Left renal cortex interstitium (tissue), 4 donors: ENCODE measurements at places on chromosomes 5 and 9. TPM values are rescaled to one million over a fixed set of nuclear protein-coding genes. Genes with fewer than 3 reads are reported as not detected.

GRCh38 chr5:68049053-68049713 is 166.4 kb upstream of the PIK3R1 start:
- DNase-seq = no peak

- DNase-seq = no peak
Measured at GRCh38 chr5:58764199-58764598, 181.3 kb downstream of the RAB3C start.

DNA sequence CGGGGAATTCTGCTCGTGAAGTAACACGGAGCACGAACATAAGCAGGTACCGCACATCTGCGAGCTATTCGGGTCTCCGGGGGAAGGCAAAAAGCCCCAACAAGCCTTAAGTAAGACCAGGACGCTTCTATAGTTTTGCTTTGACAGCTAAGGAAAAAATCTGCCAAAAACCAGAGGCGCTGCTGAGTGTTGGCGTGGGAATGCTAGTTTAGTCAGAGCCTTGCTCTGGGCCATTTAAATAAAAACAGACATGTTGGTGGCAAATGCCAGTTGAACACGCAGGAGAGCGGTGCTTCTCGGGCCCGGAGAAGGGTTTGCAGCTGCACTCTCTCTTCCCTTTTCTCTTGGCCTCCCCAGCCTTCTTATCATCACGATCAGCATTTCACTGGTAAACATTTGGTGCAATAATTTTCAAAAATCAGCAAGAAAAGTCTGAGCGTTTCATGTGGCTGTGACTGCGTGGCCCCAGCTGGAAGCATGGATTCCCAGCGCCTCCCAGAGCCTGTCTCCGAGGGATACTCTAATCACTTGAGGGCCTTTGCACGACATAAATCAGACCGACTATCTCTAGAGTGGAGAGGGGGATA is 6.4 kb upstream of the NOTCH1 start:
- DNase-seq = no peak

GRCh38 chr5:81397176-81397575 is 3.2 kb upstream of the ACOT12 start:
- no peak for DNase-seq

GRCh38 chr5:151612689-151613427 is 21.7 kb upstream of the FAT2 start:
- no peak for DNase-seq

GRCh38 chr9:80885894-80886293 is 803.5 kb downstream of the TLE1 start:
- DNase-seq = no peak

DNA sequence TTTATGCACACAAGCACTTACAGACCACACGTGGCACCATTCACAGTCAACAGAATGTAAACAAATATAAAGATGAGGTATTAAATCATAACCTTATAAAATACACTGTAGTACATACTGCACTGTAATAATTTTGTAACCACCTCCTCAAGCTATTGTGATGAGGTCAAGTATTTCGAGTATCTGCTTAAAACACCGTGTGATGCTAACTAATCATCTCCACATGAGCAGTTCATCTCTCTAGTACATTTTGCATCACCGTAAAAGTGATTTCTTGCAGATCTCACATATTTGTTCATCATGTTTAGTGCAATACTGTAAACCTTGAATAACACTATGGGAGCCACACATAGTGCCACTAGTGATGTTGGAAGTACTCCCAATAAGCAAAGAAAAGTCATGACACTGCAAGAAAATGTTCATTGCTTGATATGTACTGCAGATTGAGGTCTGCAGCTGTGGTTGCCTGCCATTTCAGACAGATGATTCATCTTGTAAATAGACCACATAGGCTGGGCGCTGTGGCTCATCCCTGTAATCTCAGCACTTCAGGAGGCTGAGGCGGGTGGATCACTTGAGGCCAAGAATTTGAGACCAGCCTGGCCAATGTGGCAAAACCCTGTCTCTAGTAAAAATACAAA is 44.3 kb downstream of the FOXB2 start:
- DNase-seq = no peak

GRCh38 chr5:87099968-87100367 is 167.7 kb upstream of the RASA1 start:
- no peak for DNase-seq

DNA sequence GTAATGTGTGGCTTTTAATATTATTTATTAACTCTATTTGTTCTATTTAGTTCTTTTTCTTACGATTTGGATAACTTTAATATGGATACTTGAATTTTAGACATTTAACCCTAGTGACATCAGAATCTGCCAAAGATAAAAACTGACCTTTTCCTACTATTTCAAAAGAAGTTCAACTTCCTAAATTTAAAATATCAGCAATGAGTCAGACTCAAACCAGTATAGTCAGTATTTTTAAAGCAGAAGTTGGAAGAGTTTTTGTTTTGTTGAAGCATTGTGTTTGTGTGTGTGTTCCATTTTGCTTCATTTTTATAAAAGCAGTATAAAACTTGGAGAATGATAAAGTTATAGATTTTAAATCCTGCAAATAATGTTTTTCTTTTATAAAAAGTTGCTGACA is 251.8 kb upstream of the RASA1 start:
- DNase-seq = no peak

GRCh38 chr9:92455217-92455616 is 27.1 kb downstream of the ASPN start:
- DNase-seq = no peak

DNA sequence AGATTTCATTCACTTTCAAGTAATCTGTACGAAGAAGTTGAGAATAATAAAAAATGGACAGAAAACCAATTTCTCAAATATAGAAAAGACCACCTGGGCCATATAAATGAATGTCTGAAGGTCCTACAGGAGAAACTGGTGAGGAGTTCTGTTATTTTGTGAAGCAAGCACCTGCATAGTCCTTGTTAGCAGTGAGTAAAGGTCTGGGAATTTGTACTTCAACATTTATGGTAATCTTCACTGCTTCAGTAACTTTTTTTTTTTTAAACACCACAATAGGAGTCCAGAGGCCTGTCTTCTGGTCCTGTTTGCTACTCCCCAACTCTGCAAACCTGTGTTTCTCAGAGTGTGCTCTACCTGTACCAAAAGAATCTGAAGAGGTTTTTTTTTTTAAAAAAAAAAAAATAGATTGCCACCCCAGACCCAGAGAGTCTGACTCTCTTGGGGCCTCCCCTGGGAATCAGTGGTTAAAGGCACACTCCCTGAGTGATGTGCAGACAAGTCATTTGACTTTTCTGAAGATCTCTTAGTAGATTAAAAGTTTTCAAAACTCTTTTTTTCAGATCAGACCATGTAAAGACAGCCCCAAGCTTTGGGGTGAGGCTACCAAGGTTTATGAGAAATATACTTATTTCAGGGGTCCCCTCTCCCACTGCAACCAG is 55.5 kb downstream of the FAM81B start:
- DNase-seq = no peak

DNA sequence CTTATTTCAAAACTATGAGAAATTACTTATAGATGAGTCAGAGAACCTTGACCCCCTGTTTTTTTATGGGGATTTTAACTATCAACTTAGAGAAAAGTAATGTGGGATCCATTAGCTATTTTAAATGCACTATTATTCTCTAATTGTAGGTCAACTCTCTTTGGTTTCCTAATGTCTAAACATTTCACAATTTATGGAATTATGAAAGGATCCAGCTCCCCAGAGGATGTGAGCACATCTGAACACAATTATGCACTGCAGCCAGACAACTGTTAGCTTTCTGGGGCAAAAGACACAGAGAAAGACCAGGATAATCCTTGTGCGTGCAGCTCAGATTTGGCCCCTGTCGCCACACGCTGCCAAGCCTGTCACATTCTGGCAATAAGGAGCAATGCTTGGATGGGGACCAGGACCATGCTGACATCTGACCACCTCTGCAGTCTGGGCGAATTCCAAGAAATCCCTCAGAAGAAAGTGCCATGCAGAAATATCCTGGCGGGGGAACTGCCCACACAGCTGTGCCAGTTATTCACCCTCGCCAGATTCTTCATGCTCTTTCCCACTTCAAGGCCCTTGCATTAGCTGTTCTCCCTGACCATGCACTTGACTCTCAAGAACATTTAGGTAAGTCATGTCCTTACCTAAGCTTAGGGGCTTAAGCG is 22.2 kb upstream of the CMBL start:
- no peak for DNase-seq

DNA sequence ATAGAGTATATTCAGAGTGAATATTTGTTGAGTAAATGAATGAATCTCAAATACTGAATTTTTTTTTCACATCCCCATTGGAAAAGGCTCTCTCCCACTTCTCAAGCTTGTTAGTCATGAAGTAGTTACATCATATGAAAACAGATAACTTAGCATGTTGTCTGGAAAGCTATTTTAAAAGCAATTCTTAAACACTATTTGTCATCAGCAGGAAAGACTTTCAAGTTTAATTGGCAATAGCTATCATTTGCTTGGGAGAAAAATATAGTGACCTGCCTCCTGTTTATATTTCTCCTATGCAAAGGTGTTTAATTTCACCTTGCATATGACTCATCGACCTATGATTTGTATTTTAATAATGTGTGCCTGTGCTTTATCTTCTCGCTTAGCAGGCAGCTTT is 499.8 kb upstream of the GRIA1 start:
- DNase-seq = no peak

DNA sequence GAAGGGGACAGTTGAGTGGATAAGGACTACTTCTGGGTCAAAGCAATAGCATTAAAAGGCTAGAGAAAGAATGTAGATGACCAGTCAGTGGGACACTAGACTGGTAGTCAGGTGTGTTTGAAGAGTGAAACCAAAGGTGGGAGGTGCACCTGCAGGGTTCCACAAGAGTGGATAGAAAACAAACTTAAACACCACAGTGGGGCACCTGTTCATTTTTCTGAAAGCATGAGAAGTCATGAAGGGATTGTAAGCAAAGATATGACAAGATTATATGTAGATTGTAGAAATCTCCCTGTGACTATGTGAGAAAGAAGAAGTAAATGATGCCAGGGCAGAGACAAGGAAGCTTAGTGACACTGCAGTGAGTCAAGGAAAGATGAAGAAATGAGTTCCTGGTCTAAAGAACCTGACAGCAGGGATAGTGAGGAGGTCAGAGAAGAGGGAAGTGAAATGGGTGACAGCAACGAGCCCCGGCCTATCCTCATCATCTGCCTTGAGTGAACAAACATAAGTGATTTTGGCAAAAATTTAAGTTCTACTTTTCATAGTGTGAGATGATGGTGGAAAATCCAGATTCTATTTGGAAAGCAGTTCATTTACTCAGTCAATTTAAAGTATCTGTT is 296.9 kb downstream of the TLE4 start:
- DNase-seq = no peak

GRCh38 chr5:2148312-2149194 is 265.8 kb upstream of the IRX4 start:
- no peak for DNase-seq

DNA sequence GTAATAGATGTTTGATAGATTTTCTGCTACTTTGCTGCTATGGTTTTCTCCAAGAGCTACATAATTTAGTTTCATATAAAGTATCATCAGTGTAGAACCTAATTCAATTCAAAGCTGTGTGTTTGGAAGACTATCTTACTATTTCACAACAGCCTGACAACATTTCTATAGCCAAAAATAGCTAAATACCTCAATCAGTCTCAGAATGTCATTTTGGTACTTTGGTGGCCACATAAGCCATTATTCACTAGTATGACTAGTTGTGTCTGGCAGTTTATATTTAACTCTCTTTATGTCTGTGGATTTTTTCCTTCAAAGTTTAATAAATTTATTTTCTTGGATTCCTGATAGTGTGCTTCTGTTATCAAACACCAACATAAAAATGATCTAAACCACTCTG is 35.1 kb upstream of the CCDC152 start:
- no peak for DNase-seq

DNA sequence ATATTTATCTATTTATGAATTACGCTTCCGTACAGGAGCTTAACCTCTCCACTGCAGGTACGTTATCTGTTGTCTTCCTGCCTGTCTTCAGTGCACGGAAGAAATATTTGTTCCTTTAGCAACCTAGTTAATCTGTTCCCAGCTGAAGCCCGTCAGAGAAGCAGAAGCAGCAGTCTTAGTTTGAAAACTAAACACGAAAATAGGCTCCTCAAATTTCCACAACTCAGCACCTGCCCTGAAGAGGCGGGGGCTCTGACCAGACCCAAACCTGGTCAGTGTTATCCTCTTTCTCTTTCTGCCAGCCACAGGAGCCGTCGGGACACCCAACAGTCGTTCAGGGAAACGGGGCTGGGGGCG is 462 bp downstream of the NUDCD2 start:
- DNase-seq = peak; percentile 43

GRCh38 chr9:30670805-30671562 is 1713.5 kb upstream of the ACO1 start:
- no peak for DNase-seq

GRCh38 chr9:123955637-123956036 is 25.7 kb upstream of the DENND1A start:
- no peak for DNase-seq

- DNase-seq = no peak
Measured at GRCh38 chr5:74476046-74476818, 164.3 kb downstream of the ENC1 start.

GRCh38 chr9:111148052-111149017 is 110.1 kb upstream of the LPAR1 start:
- no peak for DNase-seq

- DNase-seq = no peak
Measured at GRCh38 chr5:109041317-109041716, 293.6 kb downstream of the FER start.

DNA sequence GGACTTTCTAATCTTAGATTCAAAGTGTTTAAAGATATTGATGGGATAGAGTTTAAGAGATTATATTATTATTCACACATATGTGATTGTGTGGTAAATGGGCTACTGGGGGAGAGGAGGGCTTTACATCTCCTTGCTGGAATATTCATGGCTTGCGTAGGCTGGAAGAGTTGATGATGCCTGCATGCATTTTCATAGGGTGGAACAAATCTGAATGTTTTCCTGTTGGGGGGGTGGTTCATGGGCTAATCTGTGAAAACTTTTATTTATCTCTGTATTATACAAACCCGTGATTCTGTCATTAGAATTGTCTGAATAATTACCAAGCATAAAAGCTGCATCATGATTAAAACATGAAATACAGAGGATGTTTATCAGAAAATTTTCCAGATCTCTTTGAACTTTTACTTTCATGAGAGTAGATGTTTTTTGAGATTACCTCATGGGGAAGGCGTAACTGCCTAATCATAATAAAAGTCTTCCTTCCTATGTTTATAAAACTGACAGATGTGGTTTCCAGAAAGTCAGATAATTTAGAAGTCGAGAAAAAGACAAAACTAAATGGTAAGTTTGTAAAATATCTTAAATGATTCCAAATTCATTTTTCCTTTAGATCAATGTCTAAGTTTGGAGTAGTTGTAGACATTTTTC is 1185.4 kb upstream of the SEMA6A start:
- DNase-seq = no peak

DNA sequence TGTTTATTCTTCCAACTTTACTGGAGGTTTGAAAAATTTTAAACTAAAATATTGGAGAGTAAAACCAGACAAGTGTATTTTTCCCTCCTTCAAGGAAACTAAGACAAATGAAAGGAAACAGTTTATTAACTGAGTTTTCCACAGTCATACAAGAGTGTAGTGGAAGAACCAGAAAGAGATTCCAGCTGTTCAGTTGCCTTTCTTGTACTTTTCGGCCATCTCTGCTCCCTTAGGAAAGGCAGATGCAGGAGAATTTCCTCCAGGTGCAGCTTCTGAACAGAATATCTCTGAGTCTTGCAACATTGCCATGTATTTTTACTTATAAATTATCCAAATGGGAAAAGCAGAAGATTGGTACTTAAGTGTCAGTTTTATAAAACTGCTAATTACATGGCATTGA is 217.1 kb downstream of the MAST4 start:
- DNase-seq = no peak

SIT1 gene
- polyA plus RNA-seq = 0.30 TPM

SAPCD2 gene
- 7.7 TPM for polyA plus RNA-seq

MCCC2 gene
- 62.4 TPM for polyA plus RNA-seq

PCSK1 gene
- 0.17 TPM for polyA plus RNA-seq

KCNV2 gene
- polyA plus RNA-seq = 0.06 TPM

BARHL1 gene
- not detected for polyA plus RNA-seq

PTGER4 gene
- polyA plus RNA-seq = 11.0 TPM
